ENCODE measurements at places on chromosomes 1 and 21.

GRCh38 chr1:83978056-83978455 lies 20.9 kb downstream of the TTLL7 start:
- DNase-seq, result no peak
- no peak overlapping the region for H3K4me3 ChIP-seq
- H3K27ac ChIP-seq, result no peak overlapping the region
- no peaks in the 10 kb centered on the region for H3K36me3 ChIP-seq
- H3K4me1 ChIP-seq, result no peaks in the 10 kb centered on the region
- H3K27me3 ChIP-seq, result no peaks in the 10 kb centered on the region

GRCh38 chr1:31596737-31597097 lies 20.4 kb downstream of the TINAGL1 start:
- H3K4me1 ChIP-seq, result no peaks in the 10 kb centered on the region
- H3K27ac ChIP-seq, result no peak overlapping the region

GRCh38 chr1:3365523-3366125 lies 88.8 kb upstream of the ARHGEF16 start:
- H3K4me3 ChIP-seq, result no peak overlapping the region
- no peaks in the 10 kb centered on the region for H3K4me1 ChIP-seq
- no peaks in the 10 kb centered on the region for H3K27me3 ChIP-seq

GRCh38 chr1:168504064-168504837 lies 39.5 kb downstream of the XCL2 start:
- H3K27ac ChIP-seq, result no peak overlapping the region
- H3K27me3 ChIP-seq, result no peaks in the 10 kb centered on the region
- H3K4me3 ChIP-seq, result no peak overlapping the region
- no peak for DNase-seq
- no peaks in the 10 kb centered on the region for H3K4me1 ChIP-seq
- no peaks in the 10 kb centered on the region for H3K36me3 ChIP-seq

GRCh38 chr1:84998642-84999280 lies 1.8 kb upstream of the MCOLN2 start:
- no peak for DNase-seq
- no peak overlapping the region for H3K27ac ChIP-seq
- H3K4me3 ChIP-seq, result peak overlapping the region; percentile 68
- peaks cover 12% of the 10 kb centered on the region for H3K27me3 ChIP-seq

- DNase-seq, result no peak
- no peaks in the 10 kb centered on the region for H3K4me1 ChIP-seq
- no peaks in the 10 kb centered on the region for H3K36me3 ChIP-seq
- H3K27ac ChIP-seq, result no peak overlapping the region
Measured at GRCh38 chr1:248714248-248714647, 11.7 kb upstream of the OR14I1 start.

DNA sequence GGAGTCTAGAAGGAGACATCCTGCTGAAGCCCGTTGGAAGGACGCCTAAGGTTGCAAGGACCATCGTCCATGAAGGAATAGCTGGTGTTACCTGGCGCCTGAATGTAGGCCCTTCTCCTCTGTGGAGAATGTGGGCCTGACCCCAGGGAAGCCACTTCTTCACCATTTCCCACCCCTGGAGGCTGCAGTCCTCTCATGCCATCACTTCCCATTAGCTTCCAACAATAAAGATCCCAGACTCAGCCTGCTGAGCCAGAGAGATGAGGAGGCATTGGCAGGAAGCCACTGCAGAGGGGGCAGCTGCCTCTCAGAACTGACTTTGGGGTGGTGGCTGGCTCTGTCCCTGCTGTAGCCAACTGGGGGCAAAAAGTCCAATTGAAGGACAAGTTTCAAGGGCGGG lies 21.3 kb upstream of the KCNE2 start:
- no peak for DNase-seq
- H3K27ac ChIP-seq, result no peak overlapping the region
- H3K36me3 ChIP-seq, result no peaks in the 10 kb centered on the region
- no peaks in the 10 kb centered on the region for H3K4me1 ChIP-seq
- H3K4me3 ChIP-seq, result no peak overlapping the region
- H3K27me3 ChIP-seq, result no peaks in the 10 kb centered on the region

- DNase-seq, result no peak
- no peaks in the 10 kb centered on the region for H3K27me3 ChIP-seq
- H3K4me1 ChIP-seq, result no peaks in the 10 kb centered on the region
- H3K4me3 ChIP-seq, result no peak overlapping the region
- H3K27ac ChIP-seq, result no peak overlapping the region
- no peaks in the 10 kb centered on the region for H3K36me3 ChIP-seq
Measured at GRCh38 chr1:63023171-63023570, 239.2 kb downstream of the ATG4C start.

DNA sequence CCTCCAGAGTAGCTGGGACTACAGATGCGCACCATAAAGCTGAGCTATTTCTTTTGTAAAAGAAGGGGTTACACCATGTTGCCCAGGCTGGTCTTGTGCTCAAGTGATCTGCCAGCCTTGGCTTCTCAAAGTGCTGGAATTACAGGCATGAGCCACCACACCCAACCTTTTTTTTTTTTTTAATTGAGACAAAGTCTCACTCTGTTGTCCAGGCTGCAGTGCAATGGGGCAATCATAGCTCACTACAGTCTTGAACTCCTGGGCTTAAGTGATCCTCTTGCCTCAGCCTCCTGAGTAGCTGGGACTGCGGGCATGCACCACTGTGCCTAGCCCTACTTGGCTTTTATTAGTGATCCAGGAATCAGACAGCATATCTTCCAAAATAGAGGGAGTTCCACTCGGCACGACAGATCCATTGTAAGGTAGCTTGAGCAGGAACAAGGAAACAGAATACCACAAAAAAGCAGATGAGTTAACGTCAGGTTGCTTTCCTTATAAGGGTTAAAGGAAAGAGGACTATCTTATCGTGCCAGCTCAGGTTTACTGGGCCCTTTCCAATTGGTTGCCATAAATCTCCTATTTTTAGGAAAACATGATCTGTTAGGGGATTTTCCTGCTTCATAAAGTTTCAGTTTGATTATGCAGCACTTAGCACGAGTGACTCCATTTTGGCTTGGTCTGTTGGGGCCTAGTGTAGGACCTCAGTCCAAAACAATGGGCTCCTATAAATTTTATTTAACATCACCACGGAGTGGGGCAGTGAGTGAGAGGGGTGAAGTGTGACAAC lies 45.2 kb downstream of the NENF start:
- no peaks in the 10 kb centered on the region for H3K27me3 ChIP-seq
- no peak for DNase-seq
- no peaks in the 10 kb centered on the region for H3K4me1 ChIP-seq
- H3K4me3 ChIP-seq, result no peak overlapping the region
- no peak overlapping the region for H3K27ac ChIP-seq
- no peaks in the 10 kb centered on the region for H3K36me3 ChIP-seq

DNA sequence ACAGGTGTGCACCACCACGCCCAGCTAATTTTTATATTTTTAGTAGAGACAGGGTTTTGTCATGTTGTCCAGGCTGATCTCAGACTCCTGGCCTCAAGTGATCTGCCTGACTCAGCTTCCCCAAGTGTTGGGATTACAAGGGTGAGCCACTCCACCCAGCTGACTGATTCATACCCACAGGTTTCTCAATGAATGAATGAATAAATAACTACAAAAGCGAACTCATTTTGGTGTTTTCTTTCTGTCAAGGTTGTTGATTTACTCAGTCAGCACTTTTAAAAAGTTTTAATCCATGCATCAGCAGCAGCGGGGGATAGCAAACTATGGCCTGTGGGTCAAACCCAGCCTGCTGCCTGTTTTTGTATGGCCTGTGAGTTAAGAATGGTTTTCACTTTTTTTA lies 217.5 kb downstream of the FAF1 start:
- no peaks in the 10 kb centered on the region for H3K27me3 ChIP-seq
- H3K4me3 ChIP-seq, result no peak overlapping the region
- H3K27ac ChIP-seq, result no peak overlapping the region
- no peak for DNase-seq

GRCh38 chr21:17797967-17798366 lies 21.2 kb downstream of the C21orf91 start:
- no peaks in the 10 kb centered on the region for H3K27me3 ChIP-seq
- H3K4me1 ChIP-seq, result peaks cover 42% of the 10 kb centered on the region
- DNase-seq, result no peak
- peaks cover 13% of the 10 kb centered on the region for H3K36me3 ChIP-seq

GRCh38 chr1:184319879-184320278 lies 67.0 kb upstream of the C1orf21 start:
- no peak for DNase-seq
- H3K36me3 ChIP-seq, result no peaks in the 10 kb centered on the region
- H3K27me3 ChIP-seq, result no peaks in the 10 kb centered on the region
- H3K27ac ChIP-seq, result no peak overlapping the region
- no peak overlapping the region for H3K4me3 ChIP-seq
- no peaks in the 10 kb centered on the region for H3K4me1 ChIP-seq

DNA sequence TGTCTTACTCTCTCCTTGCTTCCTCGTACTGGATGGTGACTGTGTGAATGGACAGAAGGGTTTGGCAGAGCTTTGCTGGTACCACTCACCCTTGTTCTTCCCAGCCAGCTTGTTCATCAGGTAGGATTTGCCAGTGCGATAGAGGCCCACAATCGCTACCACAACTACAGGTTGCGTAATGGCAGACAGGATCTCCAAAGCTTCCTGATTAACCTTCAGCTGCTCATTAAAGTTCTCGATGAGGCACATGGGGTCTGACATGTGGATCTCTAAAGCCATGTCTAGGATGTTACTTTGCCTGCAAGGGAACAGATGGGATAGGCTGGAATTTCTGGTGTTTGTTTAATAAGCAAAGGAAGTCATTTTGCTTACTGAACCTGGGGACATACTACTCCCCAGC lies 3.4 kb downstream of the GBP5 start:
- H3K27ac ChIP-seq, result no peak overlapping the region
- peaks cover 23% of the 10 kb centered on the region for H3K36me3 ChIP-seq
- DNase-seq, result no peak
- H3K4me1 ChIP-seq, result peaks cover 5% of the 10 kb centered on the region
- H3K27me3 ChIP-seq, result no peaks in the 10 kb centered on the region

- H3K4me1 ChIP-seq, result no peaks in the 10 kb centered on the region
- no peak overlapping the region for H3K4me3 ChIP-seq
- H3K27me3 ChIP-seq, result no peaks in the 10 kb centered on the region
- no peaks in the 10 kb centered on the region for H3K36me3 ChIP-seq
Measured at GRCh38 chr1:31531177-31531999, 44.9 kb upstream of the TINAGL1 start.

DNA sequence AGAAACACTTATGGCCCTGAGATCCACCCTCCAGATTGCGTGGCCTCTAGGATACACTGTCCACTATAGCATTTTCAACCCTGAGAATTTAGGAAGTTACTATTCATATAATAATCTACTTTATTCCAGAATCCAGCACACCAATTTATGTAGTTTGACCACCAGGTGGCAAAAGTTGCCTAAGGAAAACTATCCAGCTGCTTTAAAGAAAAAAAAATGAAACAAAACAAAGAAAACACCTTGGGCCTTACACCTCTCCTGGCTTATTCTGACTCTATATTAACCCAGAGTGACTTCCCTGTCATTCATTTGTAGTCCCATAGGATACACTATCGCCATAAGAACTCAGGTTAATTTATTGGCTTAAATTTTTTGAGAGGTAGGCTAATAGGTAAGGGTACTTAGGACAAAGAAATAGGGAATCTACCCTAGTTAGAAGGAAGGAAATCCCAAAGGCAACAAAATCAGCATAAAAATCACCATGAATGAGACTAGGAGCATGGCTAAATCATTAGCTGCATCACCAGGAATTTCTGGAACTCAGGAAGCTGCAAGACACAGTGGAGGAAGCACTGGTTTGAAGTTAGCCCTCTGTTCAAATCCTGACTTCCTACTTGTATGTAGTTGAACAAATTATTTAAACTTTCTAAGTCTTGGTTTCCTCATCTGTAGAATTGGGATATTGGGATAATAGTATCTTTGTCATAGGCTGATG lies 107.5 kb downstream of the SPAG17 start:
- no peak for DNase-seq
- H3K4me3 ChIP-seq, result no peak overlapping the region
- no peaks in the 10 kb centered on the region for H3K4me1 ChIP-seq
- no peaks in the 10 kb centered on the region for H3K27me3 ChIP-seq
- H3K36me3 ChIP-seq, result no peaks in the 10 kb centered on the region

DNA sequence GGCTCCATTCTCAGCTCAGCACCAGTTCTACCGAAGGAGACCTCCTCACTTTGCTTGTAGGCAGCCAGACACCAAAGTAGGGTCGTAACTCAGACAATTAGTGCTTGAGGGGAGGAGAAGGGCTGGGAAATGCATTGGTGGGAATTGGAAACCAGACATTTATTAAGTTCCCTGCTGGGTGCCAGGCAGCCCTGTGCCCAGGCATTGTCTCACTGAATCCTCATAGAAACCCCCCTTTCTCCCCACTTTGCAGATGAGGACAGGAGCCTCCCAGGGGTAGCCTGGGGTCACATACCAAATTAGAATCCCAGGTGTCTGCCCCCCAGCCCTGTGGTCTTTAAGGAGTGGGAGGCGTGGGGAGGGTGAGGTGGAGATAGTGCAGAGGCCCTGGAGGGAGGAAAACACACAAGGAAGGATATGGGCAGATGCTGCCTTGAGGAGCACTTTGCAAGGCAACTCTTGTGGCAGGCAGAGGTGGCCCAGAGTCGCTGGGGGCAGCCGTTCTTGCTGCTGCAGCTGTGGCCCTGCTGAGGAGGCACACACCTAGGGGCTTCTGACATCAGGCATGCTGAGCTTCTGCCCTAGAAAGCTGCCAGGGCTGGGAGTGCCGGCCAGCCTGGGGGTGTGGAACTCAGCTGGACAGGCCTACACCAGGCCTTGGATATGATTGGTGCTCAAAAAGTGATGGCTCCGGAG lies 29.4 kb downstream of the CDK18 start:
- DNase-seq, result no peak
- no peaks in the 10 kb centered on the region for H3K36me3 ChIP-seq
- no peak overlapping the region for H3K4me3 ChIP-seq
- peaks cover under 1% of the 10 kb centered on the region for H3K4me1 ChIP-seq
- no peaks in the 10 kb centered on the region for H3K27me3 ChIP-seq

DNA sequence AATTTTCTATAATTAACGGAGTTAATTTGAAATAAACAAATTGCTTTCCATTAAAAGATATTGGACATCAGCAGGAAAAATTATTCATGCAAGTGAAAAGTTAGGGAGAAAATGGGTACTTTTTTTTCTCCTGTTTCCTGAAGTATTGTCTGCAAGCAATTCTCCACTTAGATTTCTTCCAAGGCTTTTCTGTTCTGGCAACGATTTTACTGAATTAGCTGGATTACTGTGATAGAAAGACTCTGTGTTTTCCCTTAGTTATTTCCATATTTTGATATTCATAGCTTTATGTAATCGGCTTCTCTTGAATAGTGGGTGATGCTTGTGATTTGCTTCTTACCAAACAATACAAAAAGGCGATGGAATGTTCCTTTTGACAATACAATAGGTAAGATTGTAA lies 1333.9 kb downstream of the AMY1C start:
- H3K4me1 ChIP-seq, result no peaks in the 10 kb centered on the region
- no peak overlapping the region for H3K27ac ChIP-seq
- H3K36me3 ChIP-seq, result no peaks in the 10 kb centered on the region
- H3K4me3 ChIP-seq, result no peak overlapping the region
- H3K27me3 ChIP-seq, result no peaks in the 10 kb centered on the region
- no peak for DNase-seq

- H3K36me3 ChIP-seq, result no peaks in the 10 kb centered on the region
- peak overlapping the region; percentile 99 for H3K4me3 ChIP-seq
- no peaks in the 10 kb centered on the region for H3K4me1 ChIP-seq
- H3K27ac ChIP-seq, result peak overlapping the region; percentile 88
Measured at GRCh38 chr1:184755226-184756065, 788 bp upstream of the EDEM3 start.

- no peak for DNase-seq
- H3K4me1 ChIP-seq, result no peaks in the 10 kb centered on the region
- H3K27me3 ChIP-seq, result no peaks in the 10 kb centered on the region
- no peak overlapping the region for H3K27ac ChIP-seq
Measured at GRCh38 chr1:247681288-247681897, 1.9 kb upstream of the OR13G1 start.
